ENCODE measurements at places on chromosomes 2 and 18.

GRCh38 chr18:74463254-74463653, 6.1 kb upstream of the DIPK1C start:
- DNase-seq: no peak

GRCh38 chr2:191233533-191233932, 11.7 kb upstream of the MYO1B start:
- DNase-seq: no peak

- no peak for DNase-seq
Observed at GRCh38 chr2:219358170-219359075, 25.9 kb upstream of the RESP18 start.

GRCh38 chr2:85862426-85862825, 26.4 kb downstream of the ST3GAL5 start:
- DNase-seq: no peak

GRCh38 chr2:169018390-169018789, 12.7 kb downstream of the ABCB11 start:
- no peak for DNase-seq

DNA sequence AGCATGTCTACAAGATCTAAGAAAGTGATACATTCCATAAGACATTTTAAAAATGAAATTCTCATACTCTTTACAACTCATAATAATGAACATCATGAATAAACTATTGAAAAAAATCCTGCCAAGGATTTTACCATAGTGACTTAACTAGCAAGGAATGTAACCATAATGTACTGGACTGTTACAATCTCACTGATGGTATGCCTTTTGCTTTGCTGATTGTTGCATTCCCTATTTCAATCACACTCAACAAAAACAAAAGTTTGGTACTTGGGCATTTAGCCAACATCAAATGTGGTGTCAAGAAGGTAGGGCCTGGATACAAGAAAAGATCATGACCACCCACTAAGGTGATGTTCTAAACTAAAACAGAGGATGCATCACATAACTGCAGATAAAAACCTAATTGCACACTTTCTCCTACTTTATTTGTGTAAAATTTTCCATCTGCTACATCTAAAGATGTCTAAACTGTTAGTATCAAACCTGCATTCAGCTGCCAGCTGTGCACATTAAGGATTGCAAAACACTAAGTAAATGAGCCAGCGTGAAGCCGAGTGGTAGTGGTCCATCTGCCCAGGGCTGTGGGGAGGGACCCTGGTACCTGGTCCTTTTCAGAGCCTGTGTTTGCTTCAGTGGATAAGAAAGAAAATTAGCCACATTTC, 564.4 kb downstream of the ZEB2 start:
- DNase-seq: no peak

GRCh38 chr18:62611453-62612288, 88.8 kb downstream of the ZCCHC2 start:
- DNase-seq: no peak

- DNase-seq: no peak
Observed at GRCh38 chr2:23550553-23550952, 165.6 kb downstream of the KLHL29 start.

GRCh38 chr18:32177530-32177929, 12.3 kb upstream of the MEP1B start:
- DNase-seq: no peak

DNA sequence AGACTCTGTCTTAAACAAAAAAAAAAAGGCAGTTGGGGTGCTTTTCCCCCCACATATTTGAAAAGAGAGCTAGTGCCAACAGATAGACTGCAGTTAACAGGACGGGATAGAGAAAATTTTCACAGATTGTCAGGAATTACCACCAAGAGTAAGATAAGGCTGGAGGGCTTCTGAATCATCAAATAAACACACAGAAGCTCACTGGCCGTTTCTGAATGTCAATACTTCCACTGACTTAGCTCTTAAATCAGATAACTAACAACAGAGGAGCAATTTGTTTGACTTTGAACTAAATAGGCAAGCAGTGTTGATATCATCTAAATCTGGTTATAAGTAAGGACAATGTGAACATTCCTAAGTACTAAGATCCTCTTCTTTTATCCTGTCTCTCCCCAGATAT, 34.7 kb downstream of the PIEZO2 start:
- no peak for DNase-seq

DNA sequence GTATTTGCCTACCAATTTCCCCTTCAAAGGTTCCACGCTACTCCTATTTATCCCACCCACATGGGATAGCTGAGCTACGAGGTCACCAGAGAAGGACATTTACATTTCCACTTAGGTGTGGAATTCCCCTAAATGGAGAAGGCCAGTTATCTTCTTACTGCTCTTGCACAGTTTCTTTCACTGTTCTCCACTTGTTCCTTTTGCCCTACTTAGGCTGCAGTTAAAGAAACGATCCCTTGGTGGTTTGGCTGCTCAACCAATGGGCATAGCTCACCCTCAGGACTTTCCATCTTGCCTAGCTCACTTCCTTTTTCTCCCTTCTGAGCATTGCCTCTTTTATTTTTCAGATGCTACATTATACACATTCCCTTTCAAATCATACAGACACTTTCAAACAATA, 11.2 kb upstream of the NABP1 start:
- DNase-seq: no peak

GRCh38 chr2:121944072-121944831, 188.8 kb downstream of the TSN start:
- DNase-seq: no peak

DNA sequence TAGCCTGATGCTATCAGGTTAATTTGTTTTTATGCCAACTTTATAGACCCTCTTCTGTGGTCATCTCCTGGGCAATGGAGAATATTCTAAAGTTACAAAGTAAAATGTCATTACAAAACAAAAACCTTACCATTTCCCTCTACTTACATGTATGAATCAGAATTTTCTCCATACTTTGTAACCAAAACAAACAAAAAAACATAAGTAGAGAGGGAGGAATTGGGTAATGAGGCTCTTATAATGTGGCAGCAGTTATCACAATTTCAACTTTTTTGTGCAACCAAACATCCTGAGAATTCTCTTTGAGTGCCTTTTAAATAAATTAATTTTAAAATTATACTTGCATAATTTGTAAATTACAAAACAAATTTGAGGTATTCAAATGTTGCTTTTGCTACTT, 332.8 kb downstream of the TXNL1 start:
- DNase-seq: no peak

- DNase-seq: no peak
Observed at GRCh38 chr2:209091056-209091455, 332.8 kb upstream of the MAP2 start.

GRCh38 chr2:3461801-3462492, 57.4 kb downstream of the ADI1 start:
- no peak for DNase-seq
